ENCODE measurements at places on chromosomes 4 and X.

DNA sequence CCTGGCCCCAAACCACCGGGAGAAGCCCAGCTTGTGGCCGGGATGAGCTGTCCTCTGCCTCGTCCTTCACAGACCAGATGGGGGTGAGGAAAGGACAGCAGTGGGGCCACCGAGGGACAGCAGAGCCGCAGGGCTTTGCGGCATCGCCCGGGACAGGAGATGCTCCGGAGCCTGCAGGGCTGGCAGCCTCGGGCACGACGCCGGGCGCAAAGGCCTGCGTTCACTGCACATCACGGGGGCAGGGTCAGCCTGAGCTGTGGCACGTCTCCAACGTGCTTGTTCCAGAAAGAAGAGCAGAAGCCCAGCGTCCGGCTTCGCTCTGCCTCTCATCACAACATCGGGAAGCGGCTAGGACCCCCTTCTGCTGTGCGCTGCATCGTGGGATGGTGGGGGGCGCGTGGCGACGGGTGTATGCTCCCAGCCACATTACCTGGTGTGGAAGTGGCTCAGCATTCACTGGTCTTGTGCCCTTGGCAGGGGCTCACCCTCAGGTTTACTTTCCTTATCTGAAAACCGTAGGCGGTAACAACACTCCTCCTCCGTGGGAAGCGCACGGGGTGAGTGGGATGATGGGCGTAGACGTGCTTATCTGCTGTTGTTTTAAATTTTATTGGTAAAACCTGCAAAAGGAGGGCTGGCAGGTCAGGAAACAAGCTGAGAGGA is 7.4 kb downstream of the TADA2B start:
- DNase-seq: no peak

GRCh38 chr4:155140889-155141288 is 67.5 kb upstream of the NPY2R start:
- no peak for DNase-seq

DNA sequence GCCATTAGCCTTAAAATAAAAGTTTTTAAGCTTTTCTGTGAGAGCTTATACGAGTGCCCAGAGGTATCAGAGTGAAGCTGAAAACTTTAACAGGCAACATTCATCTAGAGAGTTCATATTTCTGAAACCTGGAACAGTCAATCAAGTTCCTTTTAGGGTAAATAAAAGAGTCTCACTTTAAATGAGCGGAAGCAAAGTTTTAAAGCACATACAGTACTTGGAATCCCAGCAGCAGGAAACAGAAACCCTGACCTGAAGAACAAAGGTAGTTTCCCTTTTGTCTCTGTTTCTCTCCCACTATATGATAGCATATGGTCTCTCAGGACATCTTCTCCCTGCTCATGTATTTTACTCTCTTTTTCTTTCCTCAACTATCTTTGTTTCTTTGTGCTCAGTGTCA is 153.0 kb downstream of the ASB9 start:
- DNase-seq: no peak

DNA sequence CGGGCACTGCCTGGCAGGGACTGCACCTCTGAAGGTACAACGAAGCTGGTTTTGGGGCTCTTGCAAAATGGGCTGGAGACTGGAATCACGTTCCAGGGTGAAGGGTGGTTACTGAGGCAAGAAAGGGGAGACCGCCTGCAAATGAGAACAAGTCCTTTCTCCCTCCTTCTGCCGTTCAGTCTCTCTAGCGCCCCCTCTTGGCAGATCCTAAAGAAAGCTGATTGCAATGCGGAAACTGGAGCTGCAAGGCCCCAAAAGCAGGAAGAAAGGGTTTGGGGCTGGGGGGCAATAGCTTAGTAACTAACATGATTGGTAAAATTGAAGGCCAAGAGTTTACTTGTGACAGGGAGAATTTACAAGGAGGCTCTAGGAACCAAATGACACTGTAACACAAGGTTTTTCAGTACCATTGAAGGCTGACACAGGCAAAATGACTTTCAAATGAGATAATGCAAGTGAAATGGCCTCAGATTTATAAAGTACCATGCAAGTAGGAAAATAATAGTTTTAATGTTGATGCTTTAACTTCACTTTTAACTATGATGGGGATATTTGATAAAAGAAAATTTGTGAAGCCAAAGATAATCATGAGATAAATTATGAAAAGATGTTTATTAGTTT is 222.7 kb upstream of the HAND2 start:
- DNase-seq: peak; percentile 41

GRCh38 chr4:74638689-74639088 is 155.6 kb downstream of the BTC start:
- DNase-seq: no peak

- no peak for DNase-seq
Observed at GRCh38 chrX:109360301-109360700, 121.6 kb downstream of the GUCY2F start.

DNA sequence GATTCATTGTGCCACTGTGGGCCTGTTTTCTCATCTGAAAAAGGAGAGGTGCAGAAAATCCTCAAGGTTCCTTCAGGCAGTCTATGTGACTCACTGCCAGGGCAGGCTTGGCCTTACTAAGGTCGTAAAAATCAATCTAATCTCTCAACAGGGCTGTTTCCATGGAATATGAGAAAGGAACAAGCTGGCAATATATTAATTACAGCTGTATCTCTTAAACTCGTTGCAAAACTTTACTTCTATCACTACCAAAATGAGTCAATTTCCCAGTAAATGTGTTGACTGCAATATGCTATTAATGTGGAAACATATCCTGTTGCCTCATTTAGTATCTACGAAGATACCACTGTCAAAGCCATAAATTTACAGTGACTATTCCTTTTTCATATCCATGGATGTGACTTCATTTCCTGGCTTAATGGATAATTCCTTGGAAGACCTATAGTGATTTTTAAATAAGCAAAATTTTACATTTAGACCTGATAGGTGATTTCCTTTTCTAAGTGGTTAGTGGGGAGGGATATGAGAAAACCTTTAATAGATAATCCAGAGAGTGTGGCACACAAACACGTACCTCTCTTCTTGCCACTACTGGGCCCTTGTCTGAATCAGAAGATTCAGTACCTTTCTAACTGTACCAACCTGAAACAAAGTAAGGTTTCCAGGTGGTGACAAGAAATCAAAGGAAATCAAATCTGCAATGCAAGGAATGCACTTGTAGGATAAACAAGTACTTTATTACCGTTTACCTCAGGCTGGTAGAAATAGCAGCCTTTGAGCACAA is 127.4 kb upstream of the FTHL17 start:
- DNase-seq: no peak

- no peak for DNase-seq
Observed at GRCh38 chr4:141913928-141914327, 277.5 kb downstream of the IL15 start.

- DNase-seq: peak; percentile 59
Observed at GRCh38 chrX:51837921-51838320, 55.5 kb upstream of the MAGED1 start.

GRCh38 chr4:180285796-180286195 is 1957.4 kb upstream of the TENM3 start:
- no peak for DNase-seq

DNA sequence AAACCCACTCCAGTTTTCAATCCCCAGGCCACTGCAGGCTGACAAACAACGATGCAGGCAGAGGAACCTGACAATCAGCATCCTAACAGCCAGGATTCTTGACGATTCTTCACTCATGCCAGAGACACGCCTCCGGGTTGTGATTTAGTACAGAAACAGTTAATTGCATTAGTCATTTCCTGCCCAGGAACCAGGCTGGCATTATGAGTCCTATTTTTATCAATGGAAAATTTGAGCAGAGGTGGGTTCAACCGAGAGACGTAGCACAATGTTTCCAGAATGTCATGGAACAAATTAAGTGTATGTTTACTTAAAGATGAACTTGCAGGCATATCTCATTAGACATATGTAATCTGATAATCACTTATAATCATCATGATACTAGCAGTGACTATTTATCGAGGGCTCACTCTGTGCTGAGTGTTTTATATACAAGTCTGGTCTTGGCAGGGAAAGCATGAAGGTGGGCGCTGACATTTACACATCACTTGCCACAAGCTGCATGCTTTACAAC is 159.7 kb downstream of the NSUN7 start:
- no peak for DNase-seq

DNA sequence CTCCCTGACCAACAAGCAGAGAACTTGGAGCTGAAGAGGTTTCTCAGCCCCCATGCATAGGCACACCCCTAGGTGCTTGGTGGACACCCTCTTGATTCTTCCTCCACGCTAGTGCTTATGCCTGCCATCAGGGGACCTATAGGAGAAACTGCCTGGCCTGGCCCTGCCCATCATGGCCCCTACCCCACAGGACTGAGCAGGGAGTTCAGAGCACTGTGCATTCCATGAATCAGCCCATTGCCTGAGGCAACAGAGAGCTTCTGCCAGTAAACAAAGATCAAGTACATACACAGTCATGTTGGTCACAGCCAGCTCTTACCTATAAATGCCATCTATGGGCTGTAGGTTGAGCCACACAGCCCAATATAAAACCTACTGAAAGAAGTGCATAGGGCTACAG is 99.1 kb upstream of the EDNRA start:
- DNase-seq: no peak

DNA sequence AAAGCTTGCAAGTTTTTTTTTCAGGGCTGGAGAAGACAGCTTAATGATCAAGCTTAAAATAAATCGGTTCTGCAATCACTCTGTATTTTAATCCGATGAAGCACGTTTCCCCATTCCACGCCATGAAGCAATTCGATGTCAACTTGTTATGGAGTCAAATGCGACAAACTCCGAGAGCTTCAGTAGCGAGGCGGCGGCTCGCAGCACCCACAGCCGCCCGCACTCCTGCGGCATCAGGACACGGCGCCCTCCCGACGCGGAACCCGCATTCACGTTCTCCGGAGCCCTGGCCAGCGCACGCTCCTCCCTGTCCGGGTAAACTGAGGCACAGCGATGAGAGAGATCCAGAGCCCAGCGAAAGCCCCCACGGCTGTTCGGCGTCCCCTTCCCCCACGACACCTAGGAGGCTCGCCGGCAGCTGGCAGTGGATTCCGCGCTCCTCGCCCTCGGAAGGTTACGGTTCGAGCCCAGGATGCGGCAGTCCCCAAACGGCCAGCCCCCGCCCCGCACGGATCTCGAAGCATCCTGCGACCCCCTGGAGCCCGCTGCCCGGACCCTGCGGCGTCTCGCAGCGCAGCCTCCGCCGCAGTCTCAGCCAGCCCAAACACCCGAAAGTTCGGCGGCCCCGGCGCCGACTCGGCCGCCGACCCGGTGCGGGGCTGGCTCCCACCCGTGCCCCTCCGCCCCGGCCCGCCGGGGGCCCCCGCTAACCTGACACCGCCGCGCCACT is 507 bp downstream of the MFAP3L start:
- peak; percentile 28 for DNase-seq

DNA sequence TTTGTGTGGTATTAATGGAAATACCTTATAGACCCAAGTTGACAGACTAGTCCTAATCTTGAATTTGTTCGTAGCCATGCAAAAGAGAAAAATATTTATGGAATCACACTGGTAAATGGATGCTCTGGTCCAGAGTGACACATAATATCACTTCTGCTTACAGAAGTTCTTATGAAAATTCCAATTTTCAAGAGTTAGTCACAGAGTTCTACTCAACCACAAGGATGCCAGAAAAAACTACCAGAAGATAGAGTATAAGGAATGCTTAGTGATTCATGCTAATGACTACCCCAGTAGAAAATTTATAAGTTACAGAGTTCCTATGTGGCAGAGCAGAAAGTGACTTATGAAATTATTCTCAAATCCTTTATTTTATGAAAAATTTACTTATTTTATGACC is 1384.8 kb downstream of the FAM133A start:
- no peak for DNase-seq

- DNase-seq: peak; percentile 8
Observed at GRCh38 chr4:13261486-13262257, 222.5 kb downstream of the RAB28 start.

- DNase-seq: no peak
Observed at GRCh38 chr4:52051213-52051614, at the start of gene SPATA18. Gene SPATA18 (plus strand): TSS chr4:52051304. CDS start chr4:52051705, 401 bp downstream.

DNA sequence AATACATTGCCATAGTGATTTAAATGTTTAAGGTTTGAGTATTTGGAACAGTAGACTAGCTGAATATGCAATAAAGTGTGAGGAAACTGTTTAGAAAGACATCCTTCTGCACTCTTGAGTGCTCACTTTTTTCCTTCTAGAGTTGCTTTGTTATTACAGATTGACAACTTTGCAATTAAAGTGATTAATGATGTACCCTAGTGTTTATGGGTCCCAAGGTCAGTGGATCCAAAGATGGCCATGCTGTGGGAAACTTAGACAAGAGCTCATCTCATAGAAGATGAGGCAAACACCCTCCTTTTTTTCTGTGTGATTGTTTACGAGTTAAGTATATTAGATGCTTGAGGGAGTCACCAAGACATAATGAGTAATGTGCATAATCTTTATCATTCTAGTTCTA is 118.8 kb downstream of the PDLIM5 start:
- peak; percentile 21 for DNase-seq

- DNase-seq: no peak
Observed at GRCh38 chr4:72119946-72120345, 88.1 kb downstream of the NPFFR2 start.

GRCh38 chrX:10633722-10634121 is 13.3 kb upstream of the MID1 start:
- DNase-seq: peak; percentile 97

DNA sequence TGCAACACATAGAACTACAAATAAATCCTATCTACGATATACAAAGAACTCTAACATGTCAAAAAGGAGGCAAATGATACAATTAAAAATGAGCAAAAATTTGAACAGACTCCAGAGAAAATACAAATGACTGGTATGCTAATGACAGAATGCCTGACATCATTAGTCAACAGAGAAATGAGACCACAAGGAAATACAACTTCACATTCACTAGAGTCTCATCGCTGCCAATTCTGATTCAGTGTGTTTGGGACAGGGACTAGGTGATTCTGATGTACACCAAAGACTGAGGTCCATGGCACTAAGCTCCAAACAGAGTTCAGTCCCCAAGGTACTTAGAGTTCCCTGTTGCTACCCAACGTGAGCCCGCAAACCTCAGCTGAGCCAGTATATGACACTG is 23.4 kb downstream of the SLC2A9 start:
- DNase-seq: no peak

- DNase-seq: no peak
Observed at GRCh38 chr4:2101346-2102044, 42.4 kb downstream of the NAT8L start.

GRCh38 chrX:21469071-21469470 is 94.9 kb downstream of the CNKSR2 start:
- no peak for DNase-seq

DNA sequence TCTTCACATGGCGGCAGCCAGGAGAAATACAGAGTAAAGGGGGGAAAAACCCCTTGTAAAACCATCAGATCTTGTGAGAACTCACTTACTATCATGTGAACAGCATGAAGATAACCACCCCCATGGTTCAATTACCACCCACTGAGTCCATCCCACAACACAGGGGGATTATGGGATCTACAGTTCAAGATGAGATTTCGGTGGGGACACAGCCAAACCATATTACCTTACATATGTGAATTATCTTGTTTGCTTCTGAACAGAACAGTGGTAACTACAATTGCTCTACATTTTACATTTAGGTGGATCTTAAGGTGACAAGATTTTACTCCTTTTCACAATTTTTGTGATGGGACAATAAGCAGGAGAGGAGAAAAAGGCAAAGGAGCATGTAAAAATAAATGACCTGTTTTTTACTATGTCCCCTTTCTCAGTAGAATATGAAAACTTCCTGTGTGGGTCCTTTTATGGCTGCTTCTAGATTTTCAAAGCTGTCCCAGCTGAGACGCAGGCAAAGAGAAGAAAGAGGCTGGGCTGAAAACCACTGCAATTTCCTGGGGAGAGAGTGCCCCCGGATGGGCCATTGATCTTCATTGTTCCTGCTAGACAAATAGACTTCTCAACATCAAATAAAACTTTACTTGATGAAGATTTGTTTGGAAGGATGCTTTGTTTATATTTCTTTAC is 45.9 kb upstream of the PGM2 start:
- DNase-seq: no peak

- no peak for DNase-seq
Observed at GRCh38 chr4:48604527-48604926, 114.5 kb downstream of the ZAR1 start.

Data from HAP-1 (cell line).